ENCODE measurements at places on chromosomes 12 and 14.

DNA sequence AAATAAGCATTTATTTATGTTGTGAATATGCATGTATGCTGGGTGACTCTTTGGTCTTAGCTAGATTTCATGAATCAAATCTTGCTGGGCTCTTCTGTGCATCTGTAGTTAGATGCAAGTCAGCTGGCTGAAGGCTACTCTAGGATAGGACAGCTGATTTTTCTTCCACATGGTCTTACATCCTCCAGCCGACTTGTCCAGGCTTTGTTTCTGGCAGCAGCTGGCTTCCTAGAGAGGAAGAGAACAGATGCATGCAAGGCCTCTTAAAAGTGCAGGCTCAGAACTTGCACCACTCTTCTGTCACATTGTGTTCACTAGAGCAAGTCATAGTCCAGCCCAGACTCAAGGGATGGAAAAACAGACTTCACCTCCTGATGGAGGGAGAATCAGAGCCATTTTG lies 435.4 kb upstream of the STXBP6 start:
- no peak for DNase-seq

- DNase-seq = peak; percentile 50
Observed at GRCh38 chr12:25352083-25352918, 101.6 kb upstream of the KRAS start.

- DNase-seq = no peak
Observed at GRCh38 chr14:81315341-81315740, 84.8 kb downstream of the STON2 start.

DNA sequence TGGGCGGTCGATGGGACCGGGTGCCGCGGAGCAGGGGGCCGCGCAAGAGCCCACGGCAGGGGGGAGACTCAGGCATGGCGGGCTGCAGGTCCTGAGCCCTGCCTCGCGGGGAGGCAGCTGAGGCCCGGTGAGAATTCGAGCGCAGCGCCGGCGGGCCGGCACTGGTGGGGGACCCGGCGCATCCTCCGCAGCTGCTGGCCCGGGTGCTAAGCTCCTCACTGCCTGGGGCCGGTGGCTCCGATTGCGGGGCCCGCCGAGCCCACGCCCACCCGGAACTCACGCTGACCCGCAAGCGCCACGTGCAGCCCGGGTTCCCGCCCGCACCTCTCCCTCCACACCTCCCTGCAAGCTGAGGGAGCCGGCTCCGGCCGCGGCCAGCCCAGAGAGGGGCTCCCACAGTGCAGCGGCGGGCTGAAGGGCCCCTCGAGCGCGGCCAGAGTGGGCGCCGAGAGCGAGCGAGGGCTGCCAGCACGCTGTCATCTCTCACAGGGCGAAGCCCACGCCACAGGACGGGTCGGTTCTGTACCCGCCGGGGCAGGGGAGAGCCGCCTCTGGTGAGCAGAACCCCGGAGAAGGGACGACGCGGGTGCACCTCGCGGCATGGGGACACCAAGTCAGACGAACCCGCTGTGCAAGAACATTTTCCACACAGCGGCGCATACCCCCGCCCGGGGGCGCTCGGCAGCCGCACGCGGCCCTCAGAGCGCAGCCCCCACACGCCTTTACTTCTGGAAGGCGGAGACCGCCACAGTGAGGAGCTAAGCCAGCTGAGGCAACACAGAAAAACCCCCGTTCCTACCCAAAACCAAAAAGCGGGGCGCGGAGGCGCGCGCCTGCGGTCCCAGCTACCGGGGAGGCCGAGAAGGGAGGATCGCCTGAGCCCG lies 1.2 kb upstream of the SIVA1 start:
- no peak for DNase-seq

DNA sequence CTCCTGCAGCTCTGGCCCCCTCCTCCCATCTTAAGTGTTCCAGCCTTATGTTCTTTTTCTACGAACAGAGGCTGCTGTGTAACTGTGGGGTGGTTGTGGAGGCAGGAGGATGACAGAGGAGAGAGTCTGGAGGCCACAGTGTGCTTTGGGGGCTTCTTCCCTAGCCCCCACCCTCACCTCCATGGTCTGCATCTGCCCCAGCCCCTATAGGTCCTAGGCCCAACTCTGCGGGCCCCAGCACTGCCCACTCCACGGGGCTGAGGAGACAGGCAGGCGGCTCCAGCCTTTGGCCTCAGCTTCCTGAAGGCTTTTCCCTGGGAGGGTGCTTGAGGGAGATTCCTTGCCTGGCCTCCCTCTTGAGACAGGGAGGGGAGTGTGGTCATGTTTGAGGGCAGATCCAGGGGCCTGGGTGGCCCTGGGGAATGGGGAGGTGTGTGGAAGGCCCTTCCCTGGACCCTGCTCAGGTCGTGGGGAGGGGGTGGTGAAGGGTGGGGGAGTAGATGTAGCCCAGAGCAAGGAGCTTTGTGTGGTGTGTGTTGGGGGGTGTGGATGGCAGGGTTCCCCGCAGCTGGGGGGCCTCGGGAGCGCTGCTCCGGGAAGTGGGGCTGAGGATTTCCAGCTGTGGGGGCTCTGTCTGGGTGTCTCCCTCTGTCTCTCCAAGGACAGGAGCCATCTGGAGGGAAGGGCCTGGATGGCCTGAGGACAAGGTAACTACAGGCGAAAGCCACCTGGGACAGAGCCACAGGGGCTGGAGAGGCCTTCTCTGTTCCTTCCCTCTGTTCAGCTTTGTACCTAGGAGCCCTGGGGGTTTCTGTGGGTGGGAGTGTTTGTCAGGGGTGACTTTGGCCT lies 1.1 kb downstream of the SMIM41 start:
- no peak for DNase-seq

DNA sequence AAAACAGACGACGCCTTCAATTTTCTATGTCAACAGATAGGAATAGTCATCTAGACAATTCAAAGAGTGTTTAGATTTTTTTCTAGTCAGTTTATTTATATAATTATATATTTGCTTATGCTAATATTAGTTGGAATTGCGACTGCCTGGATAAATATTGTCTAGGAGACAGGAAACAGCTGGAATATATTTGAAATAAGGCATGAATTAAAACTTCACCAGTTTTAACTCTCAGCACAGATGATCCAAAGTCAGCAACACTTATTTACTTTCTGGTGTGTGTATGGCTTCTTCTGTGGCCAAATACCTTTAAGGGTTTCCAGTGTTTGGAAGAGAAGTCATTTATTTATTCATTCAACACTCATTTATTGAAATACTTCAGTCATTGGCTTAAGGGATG lies 1215.4 kb upstream of the USP15 start:
- no peak for DNase-seq
